ENCODE measurements at places on chromosomes 13 and 19.

GRCh38 chr13:30638301-30638700, 20.6 kb downstream of the USPL1 start:
- DNase-seq, result no peak

DNA sequence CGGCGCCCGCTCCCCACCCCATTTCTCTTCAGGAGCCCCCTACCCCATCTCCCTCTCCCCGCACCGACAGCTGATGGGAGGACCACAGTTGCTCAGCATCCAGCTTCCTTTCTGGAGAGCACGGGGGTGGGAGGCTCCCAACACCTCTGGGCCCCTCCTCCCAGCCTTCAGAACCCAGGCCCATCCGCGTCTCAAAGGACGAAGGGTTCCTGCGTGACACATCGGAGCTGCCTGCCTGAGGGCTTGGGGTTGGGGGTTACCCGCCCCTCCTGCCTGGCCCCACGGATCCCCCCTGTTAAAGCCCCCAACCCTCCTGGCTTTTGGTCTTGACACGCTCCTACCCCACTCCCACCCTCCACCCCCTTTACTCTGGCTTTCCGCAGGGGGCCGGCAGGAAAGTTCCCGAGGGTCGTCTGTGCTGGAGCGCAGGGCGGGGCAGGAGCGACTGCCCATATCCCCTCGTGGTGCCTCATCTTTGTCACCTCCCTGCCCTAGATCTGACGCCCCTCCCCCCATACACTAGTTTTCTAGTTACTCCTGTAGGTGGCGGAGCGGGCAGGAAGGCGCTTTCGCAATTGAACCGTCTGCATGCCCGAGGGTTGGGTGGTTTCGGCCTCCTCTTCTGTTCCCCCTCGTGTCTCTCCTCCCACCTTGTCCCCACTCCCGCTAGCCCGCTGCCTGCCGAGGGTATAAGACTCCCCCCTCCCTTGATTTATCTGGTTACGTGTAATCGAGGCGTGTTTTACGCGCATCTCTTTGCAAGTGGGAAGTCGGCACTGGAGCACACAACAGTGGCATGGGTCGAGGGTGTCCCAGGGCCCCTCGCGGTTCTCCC, 924 bp downstream of the TRAPPC5 start:
- peak; percentile 27 for DNase-seq

GRCh38 chr13:49615836-49616675, 12.3 kb upstream of the ARL11 start:
- DNase-seq, result no peak

GRCh38 chr13:23146811-23147625, 33.8 kb upstream of the SGCG start:
- DNase-seq, result no peak

- no peak for DNase-seq
Measured at GRCh38 chr13:69287050-69287698, 820.5 kb upstream of the ATXN8OS start.

DNA sequence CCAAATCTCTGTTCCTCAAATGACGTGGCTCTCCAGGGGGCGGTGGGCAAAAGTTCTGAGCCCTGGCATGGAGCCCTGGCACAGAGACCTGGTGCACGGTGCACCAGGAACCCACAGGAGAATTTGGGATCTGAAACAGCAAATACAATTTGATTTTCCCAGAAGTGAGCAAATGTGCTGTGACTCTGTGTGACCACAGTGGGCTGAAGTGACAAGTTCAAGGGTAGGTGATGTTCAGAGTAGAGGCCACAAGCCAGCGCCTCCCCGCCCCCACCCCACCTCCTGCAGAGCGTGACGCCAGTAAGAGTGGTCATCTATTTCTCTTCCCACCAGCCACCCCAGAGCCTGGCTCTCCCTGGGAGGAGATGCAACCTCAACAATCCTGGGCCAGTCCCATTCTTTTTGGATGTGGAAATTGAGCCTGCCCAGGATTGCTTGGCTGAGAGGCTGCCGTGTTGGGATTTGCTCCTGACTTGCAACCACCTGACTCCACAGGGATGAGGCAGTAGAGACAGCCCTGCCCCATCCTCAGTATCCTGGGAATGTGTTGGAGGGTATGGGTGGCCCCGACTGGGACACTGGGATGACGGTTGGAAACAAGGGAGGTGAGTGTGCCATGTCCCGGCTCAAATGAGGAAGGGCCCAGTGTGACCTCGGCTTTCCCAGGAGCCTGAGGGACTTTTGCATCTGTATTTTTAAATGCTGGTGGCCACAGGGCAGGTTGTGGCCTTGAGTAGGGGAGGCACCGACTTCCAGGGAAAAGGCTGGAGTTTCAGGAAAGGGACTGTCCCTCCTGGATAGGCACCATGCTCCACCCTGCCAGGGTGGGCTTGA, 11.1 kb upstream of the BCL3 start:
- DNase-seq, result no peak

GRCh38 chr13:43544011-43544410, 242.8 kb downstream of the ENOX1 start:
- DNase-seq, result no peak

DNA sequence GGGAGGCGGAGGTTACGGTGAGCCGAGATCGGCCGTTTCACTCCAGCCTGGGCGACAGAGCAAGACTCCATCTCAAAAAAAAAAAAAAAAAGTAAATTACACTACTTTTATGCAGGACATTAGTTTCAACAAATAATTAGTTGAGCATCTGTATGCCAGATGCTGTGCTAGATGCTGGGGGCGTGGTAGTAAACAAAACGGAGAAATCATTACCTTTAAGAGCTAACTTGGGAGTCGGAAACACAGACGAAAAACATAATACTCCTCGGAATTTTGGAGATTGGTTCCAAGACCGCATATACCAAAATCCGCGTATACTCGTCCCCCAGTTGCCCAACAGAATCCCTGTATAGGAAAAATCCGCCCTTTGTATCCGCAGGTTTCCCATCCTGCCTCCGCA, 1.3 kb upstream of the DUS3L start:
- DNase-seq, result no peak

DNA sequence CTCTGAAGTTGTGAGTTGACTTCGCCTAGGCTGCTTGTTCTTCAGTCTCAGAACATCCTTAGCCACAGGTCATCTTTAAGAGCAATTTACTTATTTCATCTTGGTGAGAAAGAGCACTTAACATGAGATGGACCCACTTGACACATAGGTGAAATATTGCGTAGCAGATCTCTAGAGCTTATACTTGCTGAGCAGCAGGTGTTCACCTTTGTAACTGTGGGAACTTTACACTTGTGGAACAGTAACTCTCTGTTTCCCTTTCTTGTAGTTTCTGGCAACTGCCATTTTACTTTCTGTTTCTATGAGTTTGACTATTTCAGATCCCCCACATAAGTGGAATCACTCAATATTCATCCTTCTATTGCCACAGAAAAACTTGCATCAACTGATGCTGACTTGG, 95.7 kb downstream of the SLC10A2 start:
- no peak for DNase-seq

- no peak for DNase-seq
Measured at GRCh38 chr19:33578697-33579096, 43.1 kb upstream of the CHST8 start.

DNA sequence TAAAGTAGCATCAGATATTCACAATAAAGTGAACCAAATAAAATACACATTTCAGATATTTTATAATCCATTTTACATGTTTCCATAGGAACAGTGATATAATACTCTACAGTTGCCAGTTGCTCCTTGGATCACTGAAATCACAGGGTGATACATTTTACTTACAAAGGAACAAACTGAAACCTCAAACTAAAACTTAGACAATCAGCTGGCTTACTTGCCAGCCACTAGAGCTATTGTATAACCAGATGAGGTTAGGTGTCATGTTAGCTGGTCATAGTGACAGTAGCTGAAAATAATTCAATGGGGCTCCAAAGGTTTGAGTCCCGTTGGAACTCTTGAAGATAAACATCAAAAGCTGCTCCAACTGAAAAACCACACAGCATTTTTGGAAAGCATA, 274.6 kb downstream of the ITGBL1 start:
- DNase-seq, result no peak

- DNase-seq, result no peak
Measured at GRCh38 chr13:30415430-30416030, 6.8 kb upstream of the UBE2L5 start.

GRCh38 chr13:21079761-21080592, 18.6 kb upstream of the LATS2 start:
- no peak for DNase-seq

DNA sequence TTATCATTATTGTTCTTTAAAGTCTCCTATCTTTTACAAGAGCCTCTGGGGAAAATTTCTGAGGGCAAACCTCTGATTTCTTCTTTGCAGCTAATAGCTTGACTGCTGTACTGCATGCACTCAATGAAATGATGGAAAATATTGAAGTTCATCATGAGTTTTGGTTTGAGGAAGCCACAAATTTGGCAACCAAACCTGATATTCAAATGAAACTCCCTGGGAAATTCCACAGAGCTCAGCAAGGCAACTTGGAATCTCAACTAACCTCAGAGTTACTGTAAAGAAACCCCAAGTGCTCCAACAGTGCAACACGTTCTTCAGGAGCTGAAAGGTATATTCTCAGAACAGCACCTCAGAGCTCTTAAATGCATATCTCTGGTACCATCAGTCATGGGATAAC, 14.2 kb upstream of the RNF6 start:
- no peak for DNase-seq

DNA sequence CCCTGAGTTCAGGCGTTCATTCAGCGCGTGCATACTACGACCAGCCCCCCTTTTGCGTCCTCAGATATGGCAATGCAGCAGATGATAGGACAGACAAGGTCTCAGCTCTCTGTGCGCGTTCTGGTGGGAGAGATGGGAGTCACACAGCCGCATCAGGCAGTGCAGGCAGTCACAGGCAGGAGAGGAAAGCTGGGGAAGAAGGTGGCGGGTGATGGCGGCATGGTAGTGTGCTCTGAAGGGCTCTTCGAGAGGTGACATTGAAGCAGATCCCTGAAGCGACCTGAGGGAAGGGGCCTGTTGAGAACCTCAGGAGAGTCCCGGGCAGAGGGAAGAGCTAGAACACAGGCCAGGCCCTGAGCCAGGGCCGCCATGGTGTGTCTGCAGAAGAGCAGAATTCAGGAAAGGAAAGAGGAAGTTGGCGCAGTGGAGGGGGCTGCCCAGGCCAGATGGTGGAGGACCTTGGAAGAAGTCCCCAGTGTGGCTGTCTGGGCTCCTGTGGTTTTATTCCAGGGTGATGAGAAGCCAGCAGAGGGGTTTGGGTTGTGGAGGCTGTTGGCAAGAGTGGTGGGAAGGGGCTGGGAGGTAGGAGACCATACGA, 3.5 kb downstream of the USF2 start:
- DNase-seq, result no peak

- DNase-seq, result no peak
Measured at GRCh38 chr13:113897966-113898365, 34.1 kb upstream of the GAS6 start.

DNA sequence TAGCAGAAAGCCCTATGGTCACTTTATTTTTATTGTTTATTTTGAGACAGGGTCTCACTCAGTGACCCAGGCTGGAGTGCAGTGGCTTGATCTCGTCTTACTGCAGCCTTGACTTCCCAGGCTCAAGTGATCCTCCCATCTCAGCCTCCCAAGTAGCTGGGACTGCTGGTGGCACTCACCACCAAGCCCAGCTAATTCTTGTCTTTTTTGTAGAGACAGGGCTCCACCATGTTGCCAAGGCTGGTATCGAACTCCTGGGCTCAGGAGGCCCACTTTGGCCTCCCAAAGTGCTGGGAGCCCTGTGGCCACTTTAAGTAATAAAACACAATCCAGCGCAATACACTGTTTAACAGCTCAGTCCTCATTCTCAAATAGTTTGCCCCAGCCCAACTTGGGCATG, 69.3 kb downstream of the NUFIP1 start:
- no peak for DNase-seq

DNA sequence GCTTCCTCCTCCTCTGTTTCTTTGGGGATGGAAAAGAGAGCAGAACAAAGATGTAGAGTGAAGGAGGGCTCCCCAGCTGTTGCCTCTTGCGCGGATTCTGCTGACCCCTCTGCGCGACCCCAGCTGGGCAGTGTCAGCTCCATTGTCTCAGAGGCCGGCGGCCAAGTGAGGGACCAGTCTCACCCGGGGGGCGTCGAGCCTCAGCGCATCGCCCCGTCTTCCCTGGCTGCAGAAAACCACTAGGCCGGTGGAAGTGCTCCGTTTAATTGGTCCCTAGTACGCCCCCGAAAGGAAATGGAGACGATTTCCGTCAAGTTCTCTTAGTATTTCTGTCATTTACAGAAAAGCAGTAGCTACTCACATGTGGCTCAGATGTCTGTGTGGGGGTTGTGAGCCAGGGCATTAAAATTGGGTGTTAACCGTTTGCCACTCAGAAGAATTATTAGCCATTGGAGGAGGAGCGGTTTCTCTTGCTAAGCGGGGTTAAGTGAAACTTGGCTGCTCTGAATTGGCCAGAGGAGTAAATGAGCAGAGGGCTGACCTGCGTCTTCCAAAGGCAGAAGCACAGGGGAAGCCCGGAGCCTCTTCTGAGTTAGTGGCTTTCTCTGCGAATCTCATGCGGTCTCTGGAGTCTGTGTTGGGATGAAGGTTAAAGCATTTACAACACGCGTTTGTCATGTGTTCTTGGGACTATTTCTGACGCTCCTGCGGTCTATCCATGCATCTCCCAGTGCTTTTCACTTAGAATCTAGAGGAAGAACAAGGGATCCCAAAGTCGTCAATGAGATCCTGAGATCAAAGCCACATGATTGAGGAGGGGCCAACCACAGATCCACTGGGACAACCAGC, 132.8 kb upstream of the MYO16 start:
- no peak for DNase-seq

DNA sequence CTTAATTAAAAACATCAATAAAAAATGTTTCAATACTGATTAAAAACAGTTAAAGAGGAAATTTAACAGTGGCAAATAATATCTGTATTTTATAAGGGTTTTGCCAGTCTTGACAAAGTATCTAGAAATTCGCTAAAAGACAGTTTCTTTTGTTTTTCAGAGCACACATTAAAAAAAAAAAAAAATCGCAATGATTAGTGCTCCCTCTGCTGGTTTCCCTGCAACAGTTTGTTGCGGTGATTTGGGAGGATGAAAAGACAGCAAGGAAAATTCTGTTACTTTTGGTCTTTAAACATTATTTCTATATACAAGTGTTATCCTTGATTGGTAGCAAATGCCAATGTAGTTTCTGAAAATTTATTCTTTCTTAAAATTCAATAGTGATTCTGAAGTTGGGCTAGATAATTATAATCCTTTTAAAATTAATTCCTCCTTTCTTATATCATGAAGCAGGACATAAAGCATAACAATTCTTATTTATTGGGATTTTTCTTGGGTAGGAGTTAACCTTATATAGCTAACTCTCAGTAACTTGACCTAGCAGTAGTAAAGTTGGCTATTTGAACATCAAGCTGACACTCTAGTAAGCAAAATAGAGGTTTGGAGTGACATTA, 23.1 kb upstream of the SPRY2 start:
- no peak for DNase-seq

DNA sequence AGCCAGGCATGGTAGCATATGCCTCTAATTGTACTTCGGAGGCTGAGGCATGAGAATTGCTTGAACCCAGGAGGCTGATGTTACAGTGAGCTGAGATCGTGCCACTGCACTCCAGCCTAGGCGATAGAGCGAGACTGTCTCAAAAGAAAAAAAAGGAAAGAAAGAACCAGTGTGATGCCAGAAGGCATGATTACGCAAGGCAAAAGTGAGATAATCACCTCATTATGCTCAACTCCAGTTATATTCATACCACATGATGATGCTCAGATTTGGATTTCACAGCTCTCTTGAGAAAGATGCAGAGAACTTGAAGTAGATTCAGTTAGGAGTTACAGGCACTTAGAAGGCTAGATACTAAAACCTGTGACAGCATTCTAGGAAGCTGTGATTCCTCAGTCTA, 21.8 kb downstream of the RCBTB1 start:
- DNase-seq, result no peak
